ENCODE measurements at places on chromosomes 1 and 21.

DNA sequence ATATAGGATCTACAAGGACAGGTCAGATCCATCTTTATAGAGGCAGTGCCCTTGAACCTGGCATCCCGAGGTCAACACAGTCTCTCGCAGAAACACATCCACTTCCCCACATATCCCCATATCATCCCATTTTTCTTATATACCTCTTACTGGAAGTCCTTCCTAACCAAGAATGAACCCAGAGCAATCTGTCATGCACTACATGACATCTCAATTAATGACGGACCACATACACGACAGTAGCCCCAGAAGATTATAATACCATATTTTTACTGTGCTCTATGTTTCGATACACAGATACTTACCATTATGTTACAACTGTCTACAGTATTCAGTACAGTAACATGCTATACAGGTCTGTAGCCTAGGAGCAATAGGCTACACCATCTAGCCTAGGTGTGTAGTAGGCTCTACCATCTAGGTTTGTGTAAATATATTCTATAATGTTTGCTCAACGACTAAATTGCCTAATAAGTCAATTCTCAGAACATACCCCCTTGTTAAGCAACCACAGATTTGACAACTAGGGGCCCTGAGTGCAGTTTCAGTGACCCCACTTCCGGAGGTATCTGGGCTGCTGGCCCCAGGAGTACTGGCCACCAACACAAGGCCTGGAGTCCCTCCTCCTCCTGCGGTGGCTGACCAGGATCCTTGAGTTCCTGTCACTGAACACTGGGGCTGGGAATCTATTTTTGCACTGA, 28.1 kb downstream of the PTPN14 start:
- DNase-seq = no peak

DNA sequence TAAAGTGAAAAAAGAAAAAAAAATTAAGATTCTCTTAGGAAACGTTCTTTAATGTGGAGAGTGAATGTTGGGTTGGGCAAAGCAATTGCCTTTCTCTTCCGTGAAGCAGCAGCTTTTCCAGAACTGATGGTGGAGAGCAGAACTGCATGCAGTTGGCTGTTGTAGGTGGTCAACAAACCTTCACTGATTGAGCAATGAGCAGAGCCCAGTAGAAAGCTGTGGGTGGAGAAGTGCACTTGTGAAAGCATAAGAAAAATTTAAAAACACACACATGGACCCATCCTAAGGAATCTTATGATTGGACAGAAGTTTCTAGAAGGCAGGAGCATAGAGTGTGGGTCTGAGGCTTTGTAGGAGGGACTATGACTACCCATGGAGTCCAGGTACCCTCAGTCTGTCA, 4.5 kb downstream of the PRELP start:
- DNase-seq = no peak

- peak; percentile 87 for DNase-seq
These were observed 3.0 kb downstream of the ITLN2 start for GRCh38 chr1:160951443-160952128.

- DNase-seq = no peak
These were observed 31.9 kb upstream of the COL6A2 start for GRCh38 chr21:46065914-46066551.

GRCh38 chr1:172117800-172118199, 276.5 kb downstream of the DNM3 start:
- DNase-seq = no peak

DNA sequence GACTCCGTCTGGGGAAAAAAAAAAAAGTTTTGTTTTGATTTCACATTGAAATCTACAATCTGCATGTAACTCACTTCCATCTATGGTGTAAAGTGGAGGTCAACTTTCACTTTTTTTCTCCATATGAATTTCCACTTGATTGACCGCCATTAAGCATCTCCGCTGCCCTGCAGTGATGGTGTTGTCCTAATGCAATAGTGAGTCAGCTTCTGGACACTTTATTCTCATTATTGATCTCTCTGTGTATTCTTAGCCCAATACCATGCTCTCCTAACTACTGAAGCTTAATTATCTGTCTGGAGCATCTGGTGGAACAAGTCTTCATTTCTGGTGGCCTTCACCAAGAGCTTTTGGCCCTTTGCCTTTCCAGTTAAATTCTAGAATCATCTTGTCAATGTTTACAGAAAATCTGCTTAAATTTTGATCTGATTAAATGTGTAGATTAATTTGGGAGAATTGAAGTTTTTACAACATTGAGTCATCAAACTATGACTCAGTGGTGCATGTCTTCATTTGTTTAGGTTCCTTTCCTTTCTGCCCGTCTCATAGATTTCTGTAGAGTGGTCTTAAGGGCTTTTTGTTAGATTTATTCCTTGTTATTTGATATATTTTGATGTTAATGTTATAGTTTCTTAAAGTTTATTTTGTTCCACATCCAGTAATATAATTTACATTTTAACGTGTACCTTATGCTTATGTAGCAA, 181.5 kb downstream of the PRDM2 start:
- DNase-seq = no peak

DNA sequence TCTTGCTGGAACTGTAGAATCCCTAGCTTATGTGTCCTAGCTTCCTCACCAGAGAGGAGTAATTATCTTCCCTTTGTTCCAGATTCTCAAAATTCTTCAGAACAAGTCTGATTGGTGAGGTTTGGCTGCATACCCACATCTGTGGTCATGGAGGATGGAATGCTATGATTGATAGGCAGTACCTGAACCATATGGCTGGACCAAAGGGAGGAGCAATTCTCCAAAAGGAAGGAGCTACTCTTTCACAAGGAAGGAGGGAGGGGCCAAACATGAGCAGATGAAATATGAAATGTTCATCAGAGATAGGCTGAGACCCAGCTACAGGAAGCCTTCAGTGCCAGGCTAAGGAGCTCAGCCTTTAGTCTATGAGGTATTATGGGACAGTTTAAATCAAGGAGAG, 5.0 kb upstream of the RNF19B start:
- DNase-seq = no peak

DNA sequence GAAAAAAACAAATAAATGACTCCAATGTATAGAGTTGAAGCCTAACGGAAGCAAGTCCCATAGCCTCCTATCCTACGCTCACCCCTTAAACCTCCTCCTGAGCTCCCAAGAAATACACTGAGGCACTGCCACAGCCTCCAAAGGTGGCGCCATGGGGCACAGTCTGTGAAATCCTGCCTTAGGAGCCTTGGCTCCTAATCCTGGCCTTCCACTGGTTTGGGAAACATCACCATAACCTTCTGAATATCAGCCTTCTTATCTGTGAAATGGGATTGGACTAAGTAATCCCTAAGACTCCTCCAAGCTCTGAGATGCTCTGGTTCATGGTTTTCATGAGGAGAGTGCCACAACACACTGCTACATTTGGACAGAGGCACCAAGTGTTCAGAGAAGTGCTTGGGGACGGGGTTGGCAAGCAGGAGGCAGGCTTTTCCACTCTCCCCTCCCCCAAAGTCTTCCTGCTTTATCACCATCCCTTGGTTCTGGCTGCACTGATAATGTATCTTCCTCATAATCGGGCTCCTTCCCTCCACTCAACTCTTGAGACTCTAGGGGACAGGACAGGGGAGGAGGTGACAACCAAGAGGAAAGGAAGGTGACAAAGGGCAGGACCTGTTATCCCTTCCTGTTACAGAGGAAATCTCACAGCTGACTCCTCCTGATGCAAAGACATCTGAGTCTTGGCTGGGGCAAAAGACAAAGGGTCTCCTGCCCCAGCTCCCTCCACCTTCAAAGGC, 2.7 kb downstream of the SLAMF7 start:
- no peak for DNase-seq

GRCh38 chr1:173420330-173420806, 56.8 kb upstream of the PRDX6 start:
- DNase-seq = peak; percentile 61

GRCh38 chr1:26705788-26706311, 10.0 kb downstream of the ARID1A start:
- DNase-seq = no peak

DNA sequence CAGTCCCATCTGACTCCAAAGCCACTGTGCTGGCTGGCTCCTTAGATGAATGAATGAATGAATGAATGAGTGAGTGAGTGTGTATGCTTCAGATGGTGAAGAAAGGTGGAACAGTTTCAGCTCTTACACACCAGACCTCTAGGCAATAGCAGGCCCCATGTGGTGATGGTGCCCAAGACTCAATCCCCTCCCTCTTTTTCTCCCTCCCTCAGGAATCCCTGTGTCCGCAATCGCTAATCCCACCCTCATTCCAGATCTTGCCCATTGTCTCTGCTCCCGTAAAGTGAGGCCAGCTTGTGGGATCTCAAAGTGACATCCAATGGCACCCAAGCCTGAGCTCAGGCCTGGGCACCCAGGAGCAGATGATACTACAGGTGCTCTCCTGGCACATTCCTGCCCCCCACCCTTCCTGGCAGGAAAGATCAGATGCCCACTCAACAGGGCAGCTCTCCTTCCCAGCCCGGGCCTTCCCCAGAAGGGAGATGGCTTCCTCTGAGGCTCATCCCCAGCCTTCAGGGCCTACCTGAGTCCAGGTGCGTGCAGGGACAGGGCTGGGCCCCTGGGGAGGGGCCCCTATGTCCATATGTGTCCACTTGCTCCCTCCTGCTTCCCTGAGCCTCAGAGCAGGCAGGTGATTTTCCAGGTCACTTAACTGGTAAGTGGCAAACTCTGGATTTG, 106.4 kb downstream of the HMGB4 start:
- DNase-seq = no peak

- no peak for DNase-seq
These were observed 37.3 kb downstream of the OLFM3 start for GRCh38 chr1:101959456-101959855.

- DNase-seq = no peak
These were observed 19.6 kb upstream of the PIK3R3 start for GRCh38 chr1:46152016-46152415.

- DNase-seq = no peak
These were observed 9.0 kb upstream of the MEF2D start for GRCh38 chr1:156509424-156510034.

DNA sequence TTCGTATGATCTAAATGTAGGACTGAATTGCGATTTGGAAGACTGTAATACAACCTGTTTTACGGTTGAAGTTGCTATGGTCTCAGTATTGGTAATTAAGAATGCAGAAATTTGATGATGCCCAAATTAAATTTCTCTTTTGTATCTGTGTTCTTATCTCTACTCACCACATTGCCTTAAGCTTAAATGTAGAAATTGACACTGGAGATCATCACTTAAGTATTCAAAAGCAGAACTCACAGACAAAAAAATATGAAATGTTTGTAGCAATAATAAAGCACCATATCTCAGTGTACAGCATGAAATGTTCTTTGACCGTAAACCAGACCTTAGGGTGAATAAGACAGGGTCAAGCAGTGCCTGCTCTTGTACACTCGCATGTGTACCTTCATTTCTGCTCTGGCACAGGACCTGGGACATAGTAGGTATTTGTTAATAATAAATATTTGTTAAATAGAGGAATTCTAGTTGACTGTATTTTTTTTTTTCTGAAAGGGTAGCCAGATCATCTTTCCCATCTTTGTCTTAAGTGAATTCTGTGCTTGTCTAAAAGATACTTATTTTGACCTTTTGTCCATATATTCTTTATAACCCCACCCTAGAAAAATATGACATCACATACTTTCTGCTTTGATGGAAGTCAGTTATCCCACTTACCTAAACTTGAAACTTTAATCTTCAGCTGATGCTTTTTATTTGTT, 1.5 kb downstream of the CDC7 start:
- no peak for DNase-seq

GRCh38 chr1:166933140-166933539, 42.2 kb downstream of the ILDR2 start:
- no peak for DNase-seq

- DNase-seq = peak; percentile 75
These were observed 122.8 kb upstream of the IVNS1ABP start for GRCh38 chr1:185439727-185440415.

- no peak for DNase-seq
These were observed 15.6 kb downstream of the MRPL37 start for GRCh38 chr1:54215523-54215922.

GRCh38 chr1:183209533-183210158, 23.6 kb downstream of the LAMC2 start:
- DNase-seq = peak; percentile 92

DNA sequence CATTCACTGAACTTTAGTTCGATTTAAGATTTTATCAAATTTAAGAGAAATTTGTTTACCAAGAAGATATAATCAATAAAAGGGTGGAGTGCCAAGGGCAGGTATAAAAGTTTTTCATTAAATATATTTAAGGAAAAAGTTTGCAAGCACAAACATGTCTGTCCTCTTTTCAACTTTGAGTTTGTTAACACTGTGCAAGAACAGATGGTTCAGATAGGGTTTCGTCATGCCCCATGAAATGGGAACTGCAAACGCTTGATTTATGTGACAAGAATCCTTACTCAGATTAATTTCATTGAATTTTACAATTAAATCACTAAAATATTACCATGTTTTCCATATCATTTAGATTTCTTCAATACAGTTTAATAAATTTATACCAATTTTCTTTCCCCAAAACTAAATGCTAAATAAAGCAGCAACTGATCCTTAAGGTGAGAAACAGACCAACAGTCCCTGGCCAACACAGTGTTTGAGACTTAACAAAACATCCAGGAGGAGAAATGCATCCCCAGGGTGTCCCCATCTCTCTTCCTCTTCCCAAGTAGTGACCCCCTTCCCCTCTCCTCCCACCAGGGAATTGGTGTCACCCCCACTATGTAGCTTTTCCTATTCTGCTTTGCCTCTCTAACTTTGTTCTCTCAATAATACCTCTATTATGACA, 292.9 kb downstream of the LTN1 start:
- no peak for DNase-seq

DNA sequence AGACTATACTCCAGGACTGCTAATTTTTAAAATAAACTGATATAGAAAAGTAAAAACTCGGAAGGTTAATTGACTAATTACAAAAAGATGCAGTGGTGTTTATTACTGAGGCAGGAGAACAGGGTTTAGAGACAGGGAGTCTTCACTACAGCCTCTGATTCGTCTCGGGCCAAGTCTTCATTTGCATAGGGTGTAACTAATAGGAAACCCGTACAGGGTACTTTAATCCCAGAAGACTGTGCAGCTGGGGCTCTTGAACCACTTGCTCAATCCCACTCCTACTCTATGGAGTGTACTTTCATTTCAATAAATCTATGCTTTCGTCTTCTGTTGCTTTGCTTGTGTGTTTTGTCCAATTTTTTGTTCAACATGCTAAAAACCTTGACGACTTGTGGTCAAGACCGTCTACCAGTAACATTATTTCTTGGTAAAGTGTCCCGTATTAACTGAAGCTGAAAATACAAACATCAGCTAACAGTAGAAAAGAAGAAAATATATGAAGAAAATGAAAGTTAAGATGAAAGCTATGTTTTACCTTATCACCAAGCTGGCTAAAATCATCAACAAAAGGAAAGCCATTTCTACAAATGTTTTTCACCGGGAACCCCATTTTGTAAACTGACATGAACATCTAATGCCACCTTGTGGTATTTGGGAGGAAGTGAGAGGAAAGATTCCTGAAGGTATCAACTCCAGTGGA, 8.0 kb downstream of the SDHB start:
- DNase-seq = peak; percentile 52
